ENCODE measurements at places on chromosomes 13 and 19.

GRCh38 chr19:13981467-13981866 lies 24.7 kb downstream of the RFX1 start:
- DNase-seq: no peak

GRCh38 chr13:112967686-112968379 lies 1.2 kb upstream of the MCF2L start:
- no peak for DNase-seq

DNA sequence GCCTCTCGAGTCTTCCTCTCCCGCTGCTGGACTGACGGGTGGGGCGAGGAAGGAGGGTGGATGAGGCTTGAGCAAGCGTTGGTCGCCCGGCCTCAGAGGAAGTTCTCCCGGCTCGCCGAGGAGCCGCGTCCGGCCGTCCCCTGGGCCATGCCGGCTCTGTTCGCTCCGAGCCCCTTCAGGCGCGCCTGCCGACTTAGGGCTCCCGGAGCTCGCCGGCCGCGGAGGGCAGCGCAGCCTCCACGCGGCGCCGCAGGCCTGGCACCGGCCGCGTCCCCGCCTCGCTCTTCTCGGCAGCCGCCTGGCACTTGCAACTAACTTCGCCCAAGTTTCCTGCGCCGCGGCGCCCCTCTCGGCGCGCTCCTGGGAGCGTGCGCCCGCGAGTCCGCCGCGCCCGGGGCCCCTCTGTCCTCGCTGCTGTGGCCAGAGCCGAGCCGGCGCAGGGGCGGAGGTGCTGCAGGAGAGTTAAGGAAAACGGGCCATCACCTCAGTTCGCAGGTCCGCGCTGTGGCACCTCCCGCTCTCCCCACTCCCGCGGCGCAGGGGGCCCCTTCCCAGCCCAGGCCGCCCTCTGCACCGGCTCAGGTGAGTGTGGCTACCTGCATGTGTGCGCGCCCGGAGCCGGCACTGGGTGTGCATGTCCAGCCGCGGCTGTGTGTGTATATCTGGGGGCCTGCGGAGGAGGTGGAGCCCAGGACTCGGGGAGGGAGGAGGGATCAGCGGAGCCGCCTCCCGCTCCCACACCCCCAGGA lies 641 bp upstream of the SOX21 start:
- no peak for DNase-seq

DNA sequence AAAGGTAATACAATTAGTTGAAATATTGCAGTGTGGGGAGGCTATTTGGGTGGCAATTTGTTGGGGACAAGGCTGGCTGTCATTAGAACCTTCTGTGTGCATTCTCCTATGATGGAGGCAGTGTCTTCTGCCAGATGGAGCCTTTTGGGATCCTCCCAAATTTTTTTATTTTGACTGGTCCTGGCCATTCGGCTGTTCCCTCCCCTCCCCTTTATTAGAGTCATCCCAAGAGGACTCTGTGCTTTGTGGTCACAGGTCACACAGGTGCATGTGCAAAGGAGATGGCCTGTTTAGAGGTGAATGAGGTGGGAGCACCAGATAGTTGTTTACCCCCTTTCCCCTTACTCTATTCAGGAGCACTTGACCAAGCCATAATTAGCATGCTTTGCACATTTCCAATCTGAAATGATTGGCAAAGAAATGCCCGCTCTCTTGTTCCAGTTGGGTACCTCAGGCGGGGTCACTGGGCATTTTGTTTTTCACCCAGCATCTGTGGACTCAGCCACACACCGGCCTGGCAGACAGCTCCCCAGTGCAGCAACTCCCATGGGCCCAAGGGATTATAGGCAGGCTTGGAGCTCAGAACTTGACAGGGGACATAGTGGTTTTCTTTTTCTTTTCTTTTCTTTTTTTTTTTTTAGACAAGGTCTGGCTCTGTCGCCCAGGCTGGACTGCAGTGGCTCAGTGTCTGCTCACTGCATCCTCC lies 19.8 kb downstream of the GATAD2A start:
- no peak for DNase-seq

GRCh38 chr19:42199440-42200115 lies 17.9 kb downstream of the DEDD2 start:
- no peak for DNase-seq

GRCh38 chr19:4096049-4096892 lies 27.7 kb downstream of the MAP2K2 start:
- no peak for DNase-seq

GRCh38 chr13:23456437-23457210 lies 23.1 kb upstream of the SACS start:
- DNase-seq: no peak

All from activated CD8-positive, alpha-beta memory T cell treated with anti-CD3 and anti-CD28 coated beads for 1 hour (primary cell).